ENCODE measurements at places on chromosomes 6 and 20. TPM values are rescaled to one million over a fixed set of nuclear protein-coding genes. Genes with fewer than 3 reads are reported as not detected.

The C6orf58 gene
- 0.64 TPM for total RNA-seq

- H3K27ac ChIP-seq, result peak overlapping the region; percentile 91
- DNase-seq, result peak; percentile 91
- H3K36me3 ChIP-seq, result peaks cover 30% of the 10 kb centered on the region
- peaks cover 4% of the 10 kb centered on the region for H3K4me1 ChIP-seq
- peak overlapping the region; percentile 60 for H3K4me3 ChIP-seq
These were observed 32.9 kb downstream of the HM13 start for GRCh38 chr20:31547017-31547675.

- H3K27me3 ChIP-seq, result no peaks in the 10 kb centered on the region
- peaks cover 7% of the 10 kb centered on the region for H3K4me1 ChIP-seq
- no peak overlapping the region for H3K4me3 ChIP-seq
These were observed 155.9 kb downstream of the NFATC2 start for GRCh38 chr20:51386586-51386985.

DNA sequence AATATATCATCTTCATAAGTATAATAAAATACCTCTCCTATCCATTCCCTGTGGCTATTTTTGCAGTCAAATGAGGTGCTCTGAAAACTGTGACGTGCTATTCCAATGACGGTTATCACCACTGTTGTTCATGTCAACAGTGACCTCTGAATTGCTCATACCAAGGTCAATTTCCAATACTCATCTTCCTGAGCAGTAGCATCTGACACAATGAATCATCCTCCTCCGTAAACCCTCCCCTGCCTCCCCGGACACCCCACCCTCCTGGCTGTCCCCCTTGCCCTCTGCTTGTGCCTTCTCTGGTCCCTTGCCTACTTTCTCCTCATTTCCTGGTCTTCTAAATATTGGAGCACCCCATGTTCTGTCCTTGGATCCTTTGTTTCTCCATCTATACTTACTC lies 77.7 kb upstream of the SLC22A23 start:
- H3K27me3 ChIP-seq, result no peaks in the 10 kb centered on the region
- no peak overlapping the region for H3K27ac ChIP-seq
- no peak for DNase-seq

DNA sequence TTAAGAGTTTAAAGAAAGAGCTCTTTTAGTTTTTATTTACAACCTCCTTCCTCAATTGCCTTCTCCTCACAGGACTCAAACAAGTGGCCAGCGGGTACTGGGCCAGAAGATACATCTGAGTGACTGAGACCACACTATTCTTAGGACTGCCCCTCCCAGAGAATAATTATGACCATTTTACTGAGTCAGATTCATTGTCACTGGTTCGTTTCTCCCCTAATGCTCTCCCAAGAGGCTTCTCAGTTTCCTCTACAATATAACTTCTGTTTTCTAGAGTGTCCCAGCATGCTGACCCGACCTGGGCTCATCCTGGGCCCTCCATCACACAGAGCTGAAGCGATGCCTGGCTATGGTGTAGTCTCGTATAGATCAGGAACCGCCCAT lies 279.9 kb downstream of the CD83 start:
- DNase-seq, result no peak
- H3K27ac ChIP-seq, result no peak overlapping the region
- no peaks in the 10 kb centered on the region for H3K27me3 ChIP-seq
- H3K4me1 ChIP-seq, result no peaks in the 10 kb centered on the region

GRCh38 chr6:170042596-170043118 lies 248.2 kb downstream of the DLL1 start:
- H3K27me3 ChIP-seq, result peaks cover 4% of the 10 kb centered on the region
- no peak overlapping the region for H3K27ac ChIP-seq
- no peaks in the 10 kb centered on the region for H3K4me1 ChIP-seq
- no peaks in the 10 kb centered on the region for H3K36me3 ChIP-seq

- no peaks in the 10 kb centered on the region for H3K36me3 ChIP-seq
- no peak overlapping the region for H3K4me3 ChIP-seq
- H3K4me1 ChIP-seq, result no peaks in the 10 kb centered on the region
- no peaks in the 10 kb centered on the region for H3K27me3 ChIP-seq
These were observed 331.8 kb downstream of the GJA1 start for GRCh38 chr6:121767211-121767610.

DNA sequence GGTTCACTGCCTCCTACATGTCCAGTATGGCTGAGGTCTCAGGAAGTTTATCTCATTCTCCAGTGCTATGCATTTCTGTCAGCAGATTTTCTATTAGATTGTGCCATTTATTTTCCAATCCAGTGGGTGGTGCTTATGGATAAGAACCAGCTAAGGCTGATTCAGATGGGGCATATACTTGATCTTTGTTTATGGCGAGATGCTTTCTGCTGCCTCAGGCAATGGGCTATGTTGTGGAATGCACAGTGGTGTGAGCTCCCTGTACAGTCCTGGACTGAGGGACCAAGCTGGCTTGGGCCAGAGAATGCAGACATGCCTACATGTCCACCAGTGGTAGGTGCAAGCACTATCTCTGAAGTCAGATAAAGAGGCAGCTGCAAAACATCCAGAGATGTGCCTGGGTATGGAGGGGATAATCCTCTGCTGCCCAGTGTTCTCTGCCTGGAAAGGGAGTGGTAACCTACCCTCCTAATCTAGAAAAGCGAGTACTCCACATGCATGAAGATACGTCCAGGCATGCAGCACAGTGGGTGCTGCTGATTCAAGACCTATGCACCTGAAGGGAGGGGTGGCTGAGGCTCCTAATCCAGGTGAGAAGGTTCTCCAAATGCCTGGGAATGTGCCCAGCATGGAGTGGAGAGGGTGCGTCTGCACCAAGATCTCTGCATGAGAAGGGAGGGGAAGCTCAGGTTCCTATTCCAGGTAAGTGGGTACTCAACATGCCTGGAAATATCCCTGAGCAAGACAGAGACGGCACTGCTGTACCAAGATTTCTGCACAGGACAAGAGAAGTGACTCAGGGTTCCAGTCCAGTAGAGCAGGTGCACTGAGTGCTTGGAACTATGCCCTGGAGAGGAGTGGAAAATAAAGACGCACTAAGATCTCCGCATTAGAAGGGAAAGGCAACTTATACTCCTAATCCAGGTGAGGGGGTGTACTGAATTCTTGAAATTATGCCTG lies 9.4 kb downstream of the CST4 start:
- no peak overlapping the region for H3K27ac ChIP-seq
- peaks cover 15% of the 10 kb centered on the region for H3K27me3 ChIP-seq
- no peak overlapping the region for H3K4me3 ChIP-seq
- no peaks in the 10 kb centered on the region for H3K36me3 ChIP-seq
- no peak for DNase-seq

DNA sequence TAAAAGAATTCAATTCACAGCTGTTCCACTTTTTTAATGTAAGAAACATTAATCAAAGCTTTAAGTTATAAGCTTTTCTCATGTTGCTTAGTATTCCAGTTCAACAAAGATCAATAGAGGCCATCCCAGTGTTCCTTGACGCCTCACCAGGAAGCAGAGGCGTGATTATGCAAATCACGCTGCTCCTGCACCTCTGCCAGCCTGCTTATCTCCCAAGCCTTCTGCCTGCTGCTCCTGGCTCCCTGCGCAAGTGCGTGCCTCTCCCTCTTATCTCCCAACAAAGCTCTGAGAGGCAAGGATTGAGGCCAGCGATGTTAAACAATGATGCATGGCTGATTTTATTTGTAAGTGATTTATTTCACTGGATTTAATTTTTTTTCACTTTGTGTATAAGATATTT lies 42.8 kb downstream of the INSM1 start:
- H3K4me3 ChIP-seq, result no peak overlapping the region
- peaks cover 63% of the 10 kb centered on the region for H3K4me1 ChIP-seq
- peak; percentile 76 for DNase-seq
- no peaks in the 10 kb centered on the region for H3K27me3 ChIP-seq
- no peaks in the 10 kb centered on the region for H3K36me3 ChIP-seq

DNA sequence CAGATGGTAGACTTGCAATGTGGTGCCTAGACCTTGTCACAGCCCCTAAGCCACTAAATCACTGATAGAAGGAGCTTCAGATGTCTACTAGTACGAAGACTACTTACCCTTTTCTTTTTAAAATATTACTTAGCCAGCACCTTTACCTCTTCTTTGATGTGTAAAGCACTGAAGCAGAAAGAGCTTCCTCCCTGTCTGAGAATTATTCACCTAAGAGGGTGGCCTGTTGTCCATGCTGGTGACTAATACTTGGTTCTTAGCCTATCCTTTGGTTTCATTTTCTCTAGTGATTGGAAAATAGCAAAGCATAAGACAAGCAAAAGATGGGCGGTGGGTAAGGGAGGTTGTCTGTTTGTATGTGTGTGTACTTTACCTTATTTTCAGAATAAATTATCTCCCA lies 794.6 kb downstream of the TFAP2A start:
- no peaks in the 10 kb centered on the region for H3K27me3 ChIP-seq
- H3K4me3 ChIP-seq, result no peak overlapping the region
- no peak overlapping the region for H3K27ac ChIP-seq
- H3K4me1 ChIP-seq, result peaks cover 22% of the 10 kb centered on the region
- DNase-seq, result no peak

GRCh38 chr20:55678126-55678525 lies 327.2 kb downstream of the CBLN4 start:
- DNase-seq, result no peak
- no peaks in the 10 kb centered on the region for H3K4me1 ChIP-seq
- no peaks in the 10 kb centered on the region for H3K36me3 ChIP-seq
- no peaks in the 10 kb centered on the region for H3K27me3 ChIP-seq

DNA sequence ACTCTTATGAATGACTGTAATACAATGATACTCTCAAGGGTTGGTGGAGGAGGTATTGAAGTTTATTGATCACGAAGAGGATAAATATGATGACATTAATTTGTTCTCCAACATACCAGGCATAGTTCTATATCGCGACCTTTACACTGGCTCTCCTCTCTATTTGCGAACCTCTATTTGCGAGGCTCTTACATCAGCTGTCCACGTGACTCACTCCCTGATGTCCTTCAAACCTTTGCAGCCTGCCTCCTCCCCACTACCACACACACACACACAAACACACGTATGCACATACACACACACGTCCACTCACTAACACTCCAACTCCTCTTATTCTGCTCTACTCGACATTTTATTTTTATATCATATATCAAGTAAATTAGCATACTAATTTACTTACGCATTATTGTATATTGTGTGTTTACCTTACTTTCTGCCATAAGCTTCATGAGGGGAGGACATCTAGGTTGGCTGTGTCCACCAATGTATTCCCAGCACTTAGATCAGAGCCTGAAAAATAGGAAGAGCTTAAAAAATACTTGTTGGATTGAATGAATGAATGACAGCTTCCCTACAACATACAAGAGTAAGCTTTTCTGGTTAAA lies 53.3 kb upstream of the TNFRSF21 start:
- no peaks in the 10 kb centered on the region for H3K36me3 ChIP-seq
- peaks cover 29% of the 10 kb centered on the region for H3K27me3 ChIP-seq
- no peaks in the 10 kb centered on the region for H3K4me1 ChIP-seq
- no peak overlapping the region for H3K4me3 ChIP-seq
- no peak for DNase-seq
- H3K27ac ChIP-seq, result no peak overlapping the region

DNA sequence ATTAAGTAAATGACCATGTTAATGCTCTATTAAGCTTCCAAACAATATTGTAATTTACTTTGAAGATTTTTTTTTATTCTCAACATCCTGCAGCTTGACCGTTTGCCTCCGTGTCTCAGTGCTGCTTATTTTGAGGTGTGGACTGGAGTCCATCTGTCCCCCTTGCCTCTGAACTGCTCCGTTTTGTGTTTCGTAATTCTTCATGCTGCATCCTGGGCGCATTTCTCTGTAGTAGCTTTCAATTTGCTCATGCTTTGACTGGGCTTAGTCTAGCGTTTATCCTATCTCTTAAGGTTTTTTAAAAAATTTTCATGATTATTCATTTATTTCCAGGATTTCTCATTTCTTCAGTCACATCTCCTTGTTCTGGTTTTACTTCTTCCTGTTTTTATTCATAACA lies 37.8 kb downstream of the PTPN1 start:
- no peaks in the 10 kb centered on the region for H3K27me3 ChIP-seq
- H3K36me3 ChIP-seq, result no peaks in the 10 kb centered on the region
- H3K27ac ChIP-seq, result no peak overlapping the region
- no peak overlapping the region for H3K4me3 ChIP-seq

- no peaks in the 10 kb centered on the region for H3K36me3 ChIP-seq
- no peak overlapping the region for H3K4me3 ChIP-seq
These were observed 49.4 kb upstream of the DACT2 start for GRCh38 chr6:168368936-168369335.

GRCh38 chr6:53673162-53673727 lies 7.7 kb upstream of the KLHL31 start:
- no peak overlapping the region for H3K4me3 ChIP-seq
- no peaks in the 10 kb centered on the region for H3K36me3 ChIP-seq
- H3K4me1 ChIP-seq, result peaks cover 8% of the 10 kb centered on the region
- DNase-seq, result peak; percentile 87
- no peaks in the 10 kb centered on the region for H3K27me3 ChIP-seq

GRCh38 chr6:143187238-143187923 lies 126.7 kb downstream of the AIG1 start:
- no peak overlapping the region for H3K27ac ChIP-seq
- H3K36me3 ChIP-seq, result no peaks in the 10 kb centered on the region
- no peak overlapping the region for H3K4me3 ChIP-seq
- H3K4me1 ChIP-seq, result no peaks in the 10 kb centered on the region

DNA sequence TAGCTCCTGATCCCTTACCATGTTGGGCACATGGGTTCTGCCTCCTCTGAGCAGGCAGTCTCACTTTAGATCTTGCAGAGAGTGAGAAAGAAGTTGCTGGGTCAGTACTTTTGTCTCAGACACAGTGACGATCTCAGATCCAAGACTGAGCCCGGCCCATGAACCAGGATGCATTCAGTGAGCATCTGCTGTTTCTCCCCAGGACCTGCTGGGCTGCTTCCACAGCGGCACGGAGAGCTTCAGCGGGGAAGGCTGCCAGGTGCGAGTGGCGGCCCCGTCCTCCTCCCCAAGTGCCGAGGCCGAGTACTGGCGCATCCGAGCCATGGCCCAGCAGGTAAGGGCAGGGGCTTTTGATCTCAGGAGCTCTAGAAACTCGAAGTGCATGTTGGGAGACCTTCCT lies 53.9 kb upstream of the SMIM28 start:
- H3K4me3 ChIP-seq, result no peak overlapping the region
- no peaks in the 10 kb centered on the region for H3K27me3 ChIP-seq
- no peak for DNase-seq
- H3K4me1 ChIP-seq, result no peaks in the 10 kb centered on the region
- H3K27ac ChIP-seq, result no peak overlapping the region

DNA sequence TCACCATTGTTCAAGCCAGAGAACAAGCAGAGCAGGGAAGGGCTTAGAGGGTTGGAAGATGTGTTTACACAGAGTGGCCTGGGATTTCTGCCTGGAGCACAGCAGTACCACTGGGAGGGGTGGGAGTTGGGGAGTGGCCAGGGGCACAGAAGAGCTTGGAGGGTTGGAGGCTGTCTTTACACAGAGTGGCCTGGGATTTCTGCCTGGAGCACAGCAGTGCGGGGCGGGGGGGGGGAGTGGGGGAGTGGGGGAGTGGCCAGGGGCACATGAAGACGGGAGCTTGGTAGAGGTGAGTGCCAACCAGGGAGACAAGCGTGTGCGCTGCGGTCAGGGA lies 50.9 kb downstream of the WDR27 start:
- DNase-seq, result no peak
- no peak overlapping the region for H3K27ac ChIP-seq
- no peaks in the 10 kb centered on the region for H3K4me1 ChIP-seq
- no peaks in the 10 kb centered on the region for H3K36me3 ChIP-seq
- H3K27me3 ChIP-seq, result no peaks in the 10 kb centered on the region
- H3K4me3 ChIP-seq, result no peak overlapping the region

All from A673 (cell line).